ENCODE measurements at places on chromosomes 1 and 21.

DNA sequence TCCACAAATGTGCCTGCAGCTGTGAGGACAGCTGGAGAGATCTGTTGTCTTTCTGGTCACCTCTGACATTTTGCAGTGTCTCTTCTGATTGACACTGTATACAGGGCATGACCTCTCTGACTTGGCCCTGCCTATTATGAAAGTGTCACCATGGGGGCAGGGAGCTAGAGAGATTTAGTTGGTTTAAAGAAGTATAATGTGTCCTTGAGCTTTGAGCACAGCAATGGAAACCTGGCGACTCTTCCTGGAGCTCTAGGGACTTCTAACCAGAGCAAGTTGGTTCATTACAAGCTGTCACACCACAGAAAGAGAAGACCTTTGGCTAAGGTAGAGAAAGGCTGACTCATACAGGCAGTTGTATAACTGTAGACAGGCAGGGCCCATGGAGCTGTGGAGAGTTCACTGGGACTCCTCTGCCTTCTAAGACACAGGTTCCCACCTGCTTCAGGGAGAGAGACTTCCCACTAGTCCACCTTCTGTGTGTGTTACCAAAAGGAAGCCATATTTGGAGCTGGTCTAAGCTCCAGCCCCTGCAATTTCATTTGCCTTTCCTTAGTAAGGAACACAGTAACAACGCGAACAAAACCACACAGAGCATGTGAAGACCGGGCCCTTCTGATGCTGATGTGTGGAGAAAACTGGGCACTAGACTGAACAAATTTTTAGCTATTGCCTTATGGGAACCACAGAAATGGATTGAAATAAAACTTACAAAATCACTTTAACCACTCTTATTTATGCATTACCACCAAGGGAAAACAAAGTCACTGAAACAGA is 90.5 kb upstream of the ADAR start:
- no peak for DNase-seq

GRCh38 chr1:229225331-229225782 is 45.6 kb upstream of the RAB4A start:
- DNase-seq: no peak

GRCh38 chr1:1013922-1014648 is 788 bp downstream of the ISG15 start:
- DNase-seq: no peak

- DNase-seq: no peak
These were observed 547.8 kb downstream of the ADGRL2 start for GRCh38 chr1:82348487-82348886.

GRCh38 chr1:174988539-174988938 is 11.2 kb upstream of the CACYBP start:
- no peak for DNase-seq

DNA sequence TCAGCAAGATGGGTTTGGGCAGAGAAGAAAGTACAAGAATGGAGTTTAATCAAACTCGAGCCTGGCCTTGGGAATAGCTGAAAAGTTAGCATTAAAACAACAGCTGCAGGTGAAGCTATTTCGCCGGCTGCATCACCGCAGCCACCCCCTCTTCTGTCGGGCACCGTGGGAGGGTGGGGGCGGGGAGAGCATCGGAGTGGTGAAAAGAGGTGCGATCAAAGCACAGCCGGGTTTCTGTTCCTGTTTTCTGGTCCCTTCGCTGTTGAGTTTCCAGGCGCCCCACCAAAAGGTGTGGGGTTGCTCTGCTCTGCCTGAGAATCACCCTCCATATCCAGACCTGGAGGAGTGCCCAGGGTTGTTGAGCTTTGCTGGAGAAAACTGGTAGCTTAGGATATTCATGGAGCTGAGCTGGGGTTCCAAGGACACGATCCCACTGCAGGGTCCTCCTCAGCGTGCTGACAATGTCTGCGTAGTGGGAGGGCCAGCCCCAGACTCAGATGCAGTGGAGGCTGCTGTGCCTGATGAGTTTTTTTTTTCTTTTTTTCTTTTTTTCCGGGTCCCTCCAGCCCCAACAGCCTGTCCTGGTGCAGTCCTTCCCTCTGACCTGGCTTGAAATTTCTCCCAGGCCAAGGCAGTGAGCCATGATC is 127.5 kb upstream of the C1orf174 start:
- no peak for DNase-seq

DNA sequence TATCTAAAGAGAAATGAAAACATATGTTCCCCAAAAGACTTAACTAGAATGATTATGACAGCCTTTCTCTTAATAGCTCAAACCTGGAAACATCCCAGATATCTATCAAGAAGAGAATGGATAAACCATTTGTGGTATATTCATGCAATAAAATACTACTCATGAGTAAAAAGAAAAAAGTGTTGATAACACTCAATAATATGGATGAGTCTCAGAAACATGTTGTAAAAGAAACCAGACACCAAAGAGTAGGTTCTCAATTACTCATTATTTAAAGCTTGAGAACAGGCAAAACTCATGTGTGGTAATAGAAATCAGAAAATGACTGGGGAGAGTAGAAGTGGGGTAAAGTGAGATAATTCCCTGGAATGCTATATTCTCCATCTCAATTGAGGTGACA is 154.1 kb downstream of the PHTF1 start:
- DNase-seq: no peak

DNA sequence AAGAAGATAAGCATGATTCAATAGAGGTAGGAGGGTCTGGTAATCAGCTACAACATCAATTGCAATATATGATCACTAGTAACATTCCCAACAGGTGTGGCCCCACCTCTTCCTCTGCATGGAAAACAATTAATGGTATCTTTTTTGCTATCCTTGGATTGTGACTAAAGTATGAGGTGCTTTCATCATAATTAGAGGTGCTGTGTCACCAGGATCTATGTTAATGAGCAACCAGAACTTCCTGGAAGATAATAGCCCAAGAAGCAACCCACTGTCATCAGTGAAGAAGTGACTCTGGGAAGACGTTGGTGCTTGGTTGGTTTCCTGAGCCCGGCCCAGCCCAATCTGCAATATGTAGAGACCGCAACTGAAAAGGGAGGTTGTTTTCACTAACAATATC is 167.2 kb downstream of the SETD4 start:
- DNase-seq: no peak

DNA sequence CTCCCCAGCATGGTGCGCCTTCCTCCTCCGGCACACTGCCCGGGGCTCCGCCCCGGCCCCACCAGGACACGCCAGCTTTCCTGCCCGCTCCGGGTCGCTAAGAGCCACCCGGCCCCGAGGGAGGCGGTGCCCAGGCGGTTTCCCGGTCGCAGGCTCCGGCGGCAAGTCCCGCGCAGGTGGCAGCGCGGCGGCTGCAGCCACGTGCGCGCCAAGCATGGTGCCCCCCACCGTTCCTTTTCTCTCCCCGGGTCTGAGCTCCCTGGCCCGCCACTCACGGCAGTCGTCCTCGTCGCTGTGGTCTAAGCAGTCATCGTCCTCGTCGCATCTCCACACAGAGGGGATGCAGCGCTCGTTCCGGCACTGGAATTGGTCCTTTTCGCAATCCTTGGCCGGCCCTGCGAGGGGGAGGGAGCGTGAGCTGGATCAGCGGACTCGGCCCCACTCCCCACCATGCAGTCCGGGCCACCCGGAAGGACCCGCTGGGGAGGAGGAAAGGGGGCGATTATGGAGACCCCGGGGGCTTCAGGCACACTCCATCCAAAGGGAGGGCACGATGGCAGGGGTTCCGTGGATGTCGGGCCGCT is 1.2 kb downstream of the LRP8 start:
- DNase-seq: no peak

- no peak for DNase-seq
These were observed 80.9 kb downstream of the MTR start for GRCh38 chr1:236875975-236876374.

DNA sequence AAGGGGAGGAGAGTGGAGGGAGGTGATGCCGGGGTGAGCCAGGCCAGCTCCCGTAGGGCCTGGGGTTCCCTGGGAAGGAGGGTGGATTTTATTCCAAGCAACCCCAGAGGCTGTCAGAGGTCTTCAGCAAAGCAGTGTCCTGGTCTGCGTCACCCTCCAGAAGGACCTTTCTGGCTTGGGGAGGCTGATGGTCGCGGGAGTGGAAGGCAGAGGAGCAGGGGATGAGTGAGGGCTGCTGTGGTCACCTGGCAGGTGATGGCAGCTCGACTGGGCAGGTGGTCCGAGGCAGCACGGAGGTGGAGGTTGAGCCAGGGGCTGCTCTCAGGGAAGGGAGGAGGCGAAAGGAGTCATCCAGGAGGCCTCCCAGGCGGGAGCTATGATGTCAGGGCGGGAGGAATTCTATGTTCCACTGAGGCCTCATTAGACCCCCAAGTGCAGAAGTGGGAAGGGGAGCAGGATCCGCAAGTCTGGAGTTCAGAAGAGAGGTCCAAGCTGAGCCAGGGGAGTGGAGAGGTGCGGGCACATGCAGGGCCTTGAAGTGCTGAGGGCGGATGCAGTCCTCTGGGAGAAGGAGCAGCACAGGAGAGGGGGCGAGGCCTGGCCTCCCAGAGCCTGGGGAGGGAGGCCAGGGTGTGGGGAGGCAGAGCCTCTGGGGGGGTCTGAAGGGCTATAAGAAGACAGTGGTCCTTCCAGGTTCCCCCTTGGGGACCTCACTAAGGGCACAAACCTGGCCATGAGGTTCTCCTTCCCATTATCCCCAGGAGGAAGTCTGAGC is 33.3 kb downstream of the BMP8A start:
- DNase-seq: no peak

GRCh38 chr1:110673197-110673701 is 1.5 kb downstream of the KCNA3 start:
- DNase-seq: no peak

DNA sequence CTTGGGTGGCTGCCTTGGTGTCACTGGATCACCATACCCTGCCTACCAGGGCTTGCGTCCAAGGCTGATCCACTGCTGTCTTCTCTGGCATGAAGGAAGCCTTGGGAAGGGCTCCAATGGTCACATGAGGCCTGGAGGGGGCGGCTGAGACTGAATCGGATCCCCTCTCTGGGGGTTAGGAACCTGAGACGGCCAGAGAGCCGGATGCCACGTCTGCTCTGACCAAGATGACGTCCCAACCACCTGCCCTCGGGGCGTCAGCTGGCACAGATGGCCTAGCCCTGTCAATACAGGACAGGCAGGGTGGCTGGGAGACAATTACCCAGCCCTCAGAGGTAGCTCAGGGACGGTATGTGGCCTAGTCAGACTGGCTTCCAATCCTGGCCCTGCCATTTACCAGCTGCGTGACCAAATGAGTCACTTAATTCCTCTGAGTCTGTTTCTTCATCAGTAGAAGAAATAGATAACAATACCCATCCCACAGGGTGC is 5.4 kb downstream of the TRIM62 start:
- no peak for DNase-seq

DNA sequence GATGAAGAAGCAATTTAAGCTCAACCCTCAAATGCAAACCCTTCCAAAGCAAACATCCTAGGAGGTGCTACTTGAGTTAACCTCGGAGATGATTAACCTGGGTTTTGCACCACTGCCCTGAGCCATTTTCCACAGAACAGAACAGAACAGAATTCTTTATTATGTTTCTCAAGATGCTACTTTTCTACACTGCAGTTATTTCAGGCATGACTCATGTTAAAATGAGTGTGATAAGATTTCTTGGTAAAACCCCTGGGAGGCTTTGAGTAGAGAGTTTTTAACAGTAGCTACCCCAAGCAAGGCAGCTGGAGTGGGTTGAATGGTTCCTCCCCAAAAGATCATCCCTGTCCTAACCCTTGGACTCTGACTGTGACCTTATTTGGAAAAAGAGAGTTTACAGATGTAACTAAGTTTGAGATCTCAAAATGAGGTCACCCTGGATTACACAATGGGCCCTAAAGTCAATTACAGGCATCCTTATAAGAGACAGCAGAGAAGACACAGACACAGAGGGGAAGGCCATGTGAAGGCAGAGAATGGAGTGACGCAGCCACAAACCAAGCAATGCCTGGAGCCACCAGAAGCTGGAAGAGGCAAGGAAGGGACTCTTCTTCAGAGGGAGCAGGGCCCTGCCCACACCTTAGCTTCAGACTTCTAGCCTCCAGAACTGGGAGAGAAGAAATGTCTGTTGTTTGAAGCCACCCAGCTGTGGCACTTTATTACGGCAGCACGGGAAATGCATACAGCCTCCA is 153.4 kb downstream of the ETS2 start:
- no peak for DNase-seq

GRCh38 chr1:246232126-246232525 is 275.0 kb downstream of the SMYD3 start:
- DNase-seq: no peak

- no peak for DNase-seq
These were observed 210.9 kb downstream of the LTN1 start for GRCh38 chr21:28781602-28782276.

DNA sequence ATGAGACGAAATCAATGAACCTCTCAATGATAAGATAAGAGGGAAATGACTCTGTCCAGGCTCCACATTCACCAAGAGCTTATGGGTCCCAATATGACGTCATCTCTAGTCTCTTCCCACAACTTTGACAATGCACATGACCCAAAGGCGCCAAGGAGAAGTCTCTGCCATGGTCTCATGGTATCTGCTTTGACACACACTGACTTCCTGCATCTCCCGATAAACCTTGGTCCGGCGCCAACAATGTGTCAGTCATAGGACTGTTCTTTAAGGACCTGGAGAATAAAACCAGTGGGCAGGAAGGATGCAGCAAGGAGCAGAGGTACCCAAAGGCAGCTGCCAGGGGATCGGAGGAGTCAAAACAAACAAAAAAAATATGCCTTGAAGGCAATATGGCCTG is 46.9 kb upstream of the TMEM51 start:
- DNase-seq: no peak

DNA sequence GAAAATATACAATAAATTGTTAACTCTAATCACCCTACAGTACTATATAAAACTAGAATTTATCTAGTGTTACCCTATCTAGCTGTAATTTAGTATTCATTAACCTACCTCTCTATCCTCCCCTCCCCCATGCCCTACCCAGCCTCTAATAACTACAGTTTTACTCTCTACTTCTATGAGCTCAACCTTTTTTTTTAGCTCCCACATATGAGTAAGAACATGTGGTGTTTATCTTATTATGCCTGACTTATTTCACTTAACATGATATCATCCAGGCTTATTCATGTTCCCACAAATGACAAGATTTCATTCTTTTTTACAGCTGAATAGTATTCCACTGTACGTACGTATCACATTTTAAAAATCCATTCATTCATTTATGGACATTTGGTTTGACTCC is 46.0 kb upstream of the WARS2 start:
- no peak for DNase-seq

- DNase-seq: no peak
These were observed 97.8 kb downstream of the SIK1 start for GRCh38 chr21:43328958-43329691.

DNA sequence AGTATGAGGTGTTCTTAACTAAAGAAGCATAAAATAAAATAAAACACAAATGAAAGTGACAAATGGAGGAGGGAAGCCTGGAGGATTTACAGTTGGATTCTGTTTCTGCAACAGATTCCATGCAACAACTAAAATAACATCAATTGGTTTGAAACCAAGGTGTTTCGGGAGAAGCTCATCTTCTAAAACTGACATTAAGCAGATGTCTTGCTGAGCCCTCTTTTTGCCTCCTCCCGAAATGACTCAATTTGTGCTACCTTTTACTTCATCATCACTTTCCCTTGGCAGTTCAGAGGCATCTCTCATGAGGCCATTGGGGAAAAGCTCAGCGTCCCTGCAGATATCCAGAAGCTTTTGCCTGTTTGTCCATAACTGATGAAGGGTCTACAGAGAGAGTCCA is 121.6 kb upstream of the ADAR start:
- no peak for DNase-seq

- DNase-seq: no peak
These were observed 12.2 kb downstream of the PSRC1 start for GRCh38 chr1:109270623-109271317.

GRCh38 chr1:157045250-157046218 is at the start of gene ARHGEF11:
TSS of gene ARHGEF11 (minus strand) at chr1:157045742. CDS start at chr1:157044330, 1,412 bp downstream.
- DNase-seq: no peak

- no peak for DNase-seq
These were observed 71.1 kb upstream of the CD34 start for GRCh38 chr1:207981976-207982375.

Measured in stimulated activated CD4-positive, alpha-beta T cell treated with anti-CD3 and anti-CD28 coated beads, Interleukin-15, amount 100 ng/mL, for 1 hour (primary cell).